ENCODE measurements at places on chromosomes 7 and 10.
A peak's percentile ranks its signal among the peaks of the same experiment; 100 is the strongest.

GRCh38 chr10:20552382-20552781, 344.7 kb downstream of the NEBL start:
- DNase-seq, result no peak

DNA sequence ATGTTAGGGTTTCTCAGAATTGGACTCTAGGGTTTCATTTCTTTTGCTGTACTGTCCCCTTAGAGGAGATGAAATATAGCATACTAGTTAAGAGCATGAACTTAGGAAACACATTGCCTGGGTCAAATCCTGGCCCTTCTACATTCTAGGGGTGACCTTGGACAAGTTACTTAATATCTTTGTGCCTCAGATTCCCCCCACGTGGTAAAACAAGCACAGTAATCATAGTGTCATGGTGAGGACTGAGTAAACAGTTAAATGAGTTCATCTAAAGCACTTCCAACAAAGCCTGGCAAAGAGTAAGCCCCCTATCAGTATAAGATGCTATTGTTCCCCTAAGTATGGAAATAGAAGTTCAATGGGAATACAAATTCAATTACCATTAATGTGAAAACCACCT, 5.1 kb downstream of the DPY19L1 start:
- DNase-seq, result no peak

- DNase-seq, result peak; percentile 50
Observed at GRCh38 chr10:58577437-58577777, 64.7 kb downstream of the BICC1 start.

GRCh38 chr10:63574011-63574410, 52.8 kb downstream of the REEP3 start:
- no peak for DNase-seq

DNA sequence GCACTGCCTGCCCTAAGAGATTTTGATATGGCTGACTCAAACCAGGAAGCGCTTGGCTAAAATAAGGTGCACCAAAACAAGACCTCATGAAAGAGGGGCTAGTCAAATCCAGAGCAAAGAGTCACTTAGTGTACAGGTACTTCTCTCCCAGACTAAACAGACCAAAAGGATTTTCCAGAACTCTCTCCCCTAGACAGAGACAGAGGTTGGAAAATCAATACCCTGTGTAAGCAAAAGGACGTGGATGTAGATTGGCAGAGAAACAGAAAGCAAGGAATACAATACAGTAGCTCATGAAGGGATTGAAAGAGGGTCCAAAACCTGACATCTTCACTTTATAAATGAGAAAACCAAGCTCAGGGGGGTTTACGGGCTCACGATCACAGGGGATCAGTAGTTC, 83.0 kb upstream of the LRRTM3 start:
- DNase-seq, result no peak

DNA sequence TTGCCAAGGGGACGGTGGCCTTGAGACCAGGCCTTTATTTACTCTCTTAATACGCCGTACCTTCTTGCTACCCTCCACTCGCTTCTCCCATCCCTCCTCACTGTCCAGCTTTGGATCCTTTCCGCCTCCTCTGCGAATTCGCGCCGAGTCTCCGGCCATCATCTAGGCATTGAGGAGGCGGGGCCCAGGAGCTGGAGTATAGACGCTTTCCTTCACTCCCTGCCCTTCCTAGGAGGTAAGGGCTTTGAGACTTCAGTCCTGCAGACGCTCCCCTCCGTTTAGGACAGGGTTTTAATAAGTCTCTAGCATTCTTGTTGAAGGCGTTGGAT, 538 bp downstream of the TFAM start:
- no peak for DNase-seq

- DNase-seq, result no peak
Observed at GRCh38 chr10:91349381-91349780, 60.8 kb upstream of the HECTD2 start.

DNA sequence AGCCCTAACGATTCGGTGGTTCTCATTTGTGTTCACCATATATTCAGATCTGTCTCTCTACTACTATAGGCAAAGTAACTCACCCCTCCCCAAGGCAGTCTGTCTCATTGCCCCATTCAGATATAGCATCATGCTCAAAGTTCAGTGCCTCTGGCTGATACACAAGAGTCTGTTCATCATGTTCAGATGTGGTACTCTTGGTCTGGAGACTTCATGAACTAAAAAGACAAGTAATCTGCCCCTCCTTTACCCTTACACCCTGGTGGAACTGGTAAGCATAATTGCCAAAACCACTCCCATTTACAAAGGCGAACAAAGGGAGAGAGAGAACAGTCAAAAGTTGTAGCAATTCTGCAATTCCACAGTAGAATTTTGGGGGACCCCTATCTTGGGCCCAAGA, 29.9 kb downstream of the UMAD1 start:
- DNase-seq, result no peak

GRCh38 chr10:133131734-133132472, 28.1 kb upstream of the KNDC1 start:
- no peak for DNase-seq

DNA sequence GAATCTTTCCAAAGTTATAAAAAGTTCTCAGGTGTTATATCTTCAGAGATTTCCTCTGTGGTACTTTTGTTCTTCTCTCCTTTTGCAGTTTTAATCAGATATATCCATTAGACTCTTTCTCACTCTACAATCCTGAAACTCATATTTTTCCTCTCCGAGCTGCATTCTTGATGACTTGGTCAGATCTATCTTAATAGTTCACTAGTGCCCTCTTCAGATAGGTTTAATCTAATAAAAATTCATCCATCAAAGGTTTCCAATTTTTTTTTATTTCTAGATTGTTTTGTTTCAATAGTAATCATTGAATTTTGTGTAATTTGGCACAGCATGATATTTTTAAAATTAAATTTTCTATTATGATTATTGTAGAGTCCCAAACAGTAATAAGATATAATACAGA, 21.8 kb upstream of the DGKB start:
- no peak for DNase-seq

Data from SIG-M5 (cell line).